ENCODE measurements at places on chromosomes 4 and X.

DNA sequence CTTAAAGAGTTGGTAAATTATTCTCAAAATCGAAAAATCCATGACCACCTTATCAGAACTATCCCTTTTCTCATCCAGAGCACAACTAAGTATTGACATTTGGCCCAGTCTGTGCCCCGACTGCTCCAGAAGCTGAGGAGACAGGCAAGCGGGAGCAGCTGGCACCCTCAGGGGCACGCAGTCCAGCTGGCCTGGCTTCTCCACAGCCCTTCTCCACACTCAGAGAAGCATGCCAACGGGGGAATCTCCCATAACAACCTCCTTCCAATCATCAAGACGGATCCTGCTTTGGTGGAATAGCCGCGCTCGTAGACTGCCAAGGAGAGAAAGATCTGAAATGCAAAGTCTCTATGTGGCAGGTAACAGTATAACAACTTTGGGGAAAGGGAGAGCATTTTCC is 85.4 kb downstream of the AFAP1 start:
- DNase-seq, result no peak

GRCh38 chr4:38154252-38154651 is 194.1 kb downstream of the PTTG2 start:
- DNase-seq, result no peak

DNA sequence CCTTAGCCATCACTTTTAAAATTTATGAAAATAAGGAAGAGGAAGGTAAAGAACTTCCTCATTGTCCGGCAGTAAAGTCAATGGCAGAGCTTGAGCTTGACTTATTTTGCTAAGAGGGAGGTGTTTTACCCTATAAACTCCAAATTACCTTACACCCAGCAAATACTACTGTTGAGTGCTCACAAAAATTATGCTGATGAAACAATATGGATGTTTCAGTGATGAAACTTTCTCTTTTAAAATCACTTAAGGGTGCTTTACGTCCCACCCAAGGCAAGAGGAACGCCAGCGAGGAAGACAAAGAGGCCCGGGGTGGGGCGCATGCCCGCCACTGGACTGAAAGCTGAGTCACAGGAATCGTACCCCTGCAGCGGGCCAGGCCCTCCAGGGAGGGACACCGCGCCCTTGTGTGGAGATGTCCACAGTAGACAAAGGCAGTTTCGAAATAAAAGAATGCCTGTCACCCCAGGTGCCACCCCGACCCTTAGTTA is 560 bp upstream of the TMSB4X start:
- no peak for DNase-seq

DNA sequence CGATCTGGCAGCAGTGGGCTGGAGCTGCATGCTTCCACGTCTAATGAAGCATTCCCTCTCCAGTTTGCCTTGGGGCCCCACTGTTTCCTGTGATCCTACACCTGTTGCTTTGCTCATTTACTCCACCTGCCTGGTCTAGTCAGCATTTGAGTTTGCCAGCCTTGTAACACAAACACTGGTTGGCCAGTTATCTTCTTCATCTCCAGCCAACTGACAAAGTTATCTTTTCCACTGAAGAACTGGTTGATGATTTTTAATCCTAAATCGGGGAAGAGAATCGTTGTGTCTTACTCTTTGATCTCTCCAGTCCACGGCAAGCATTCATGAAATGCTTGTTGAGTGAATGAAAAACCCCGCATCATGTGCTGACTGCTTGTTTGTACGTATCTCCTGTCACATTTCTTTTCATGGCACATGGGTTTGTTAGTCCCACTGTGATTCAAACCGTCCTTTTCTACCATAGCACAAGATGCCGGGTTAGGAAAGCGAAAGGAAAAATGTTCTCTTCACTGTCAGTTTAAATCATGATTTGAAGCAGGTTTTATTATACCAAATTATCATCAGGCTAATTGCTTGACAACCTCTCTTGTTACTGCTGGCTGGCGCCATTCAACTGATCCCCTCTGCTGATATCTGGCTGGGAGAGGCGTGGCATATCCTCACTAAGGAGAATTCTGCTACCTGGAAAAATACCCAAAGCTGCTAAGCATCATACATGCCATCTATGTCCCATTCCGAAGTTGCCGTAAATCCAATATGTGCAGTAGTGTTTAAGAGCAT is 144.8 kb downstream of the SHROOM3 start:
- DNase-seq, result no peak

GRCh38 chr4:154390324-154390723 is 101.3 kb downstream of the DCHS2 start:
- DNase-seq, result no peak

DNA sequence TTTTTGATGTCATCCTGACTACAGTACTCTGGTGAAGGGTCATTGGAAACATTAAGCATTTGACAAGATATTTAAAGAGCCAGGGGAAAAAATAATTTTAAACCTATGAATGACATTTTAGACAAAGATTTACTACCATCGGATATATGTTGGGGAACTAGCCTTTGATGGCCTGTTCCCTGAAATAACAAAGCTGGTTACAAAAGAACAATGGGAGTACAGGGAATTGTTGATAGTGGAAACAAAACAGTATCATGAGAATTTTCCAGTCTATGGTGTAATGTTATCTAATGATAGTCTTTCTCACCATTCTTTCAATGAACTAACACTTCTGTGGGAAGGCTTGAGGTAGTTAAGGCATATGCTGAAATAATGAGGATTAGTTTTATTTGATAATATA is 125.9 kb upstream of the KLHL4 start:
- no peak for DNase-seq

DNA sequence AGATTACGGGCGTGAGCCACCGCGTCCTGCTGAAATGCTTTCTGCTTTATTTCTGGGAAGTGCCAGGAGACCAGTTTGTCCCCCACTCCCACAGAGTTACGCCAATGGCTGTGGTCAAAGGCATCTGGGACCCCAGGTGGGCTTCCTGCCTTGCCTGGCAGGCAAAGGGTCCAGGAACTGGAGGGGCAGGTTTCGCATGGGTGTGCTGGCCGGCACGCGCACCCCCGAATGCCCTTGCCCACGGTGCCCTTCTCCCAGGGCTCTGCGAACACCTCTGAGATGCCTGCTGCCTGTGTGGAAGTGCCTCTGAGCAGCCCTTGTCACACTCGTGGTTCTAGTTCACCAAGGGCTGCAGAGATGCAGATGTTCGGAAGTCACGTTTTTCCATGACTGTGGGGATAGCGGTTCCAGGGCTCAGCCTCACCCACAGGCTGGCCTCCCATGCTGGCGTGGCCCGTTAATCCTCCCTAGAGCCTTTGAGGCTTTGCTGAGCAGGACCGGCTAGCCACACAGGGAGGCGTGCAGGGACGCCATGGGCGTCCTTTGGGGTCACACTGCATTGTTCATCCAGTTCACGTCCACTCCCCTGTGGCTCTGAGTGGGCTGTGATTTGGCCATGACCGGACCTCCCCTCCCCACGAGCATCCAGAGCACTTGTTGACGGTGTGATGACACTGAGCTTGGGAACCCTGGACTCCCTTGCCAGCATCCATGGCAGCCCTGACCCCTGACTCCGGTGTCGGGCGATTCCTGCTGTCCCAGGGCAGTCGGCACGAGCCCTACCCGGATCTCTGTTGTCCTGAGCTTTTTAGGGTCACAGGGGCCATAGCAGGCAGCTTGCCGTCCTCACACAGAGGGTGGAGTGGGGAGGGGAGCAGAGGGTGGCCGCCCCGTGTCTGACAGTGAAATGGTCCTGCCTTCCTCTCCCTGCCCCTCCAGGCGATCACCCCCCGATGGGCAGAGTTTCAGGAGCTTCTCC is 12.7 kb upstream of the ADD1 start:
- DNase-seq, result no peak

DNA sequence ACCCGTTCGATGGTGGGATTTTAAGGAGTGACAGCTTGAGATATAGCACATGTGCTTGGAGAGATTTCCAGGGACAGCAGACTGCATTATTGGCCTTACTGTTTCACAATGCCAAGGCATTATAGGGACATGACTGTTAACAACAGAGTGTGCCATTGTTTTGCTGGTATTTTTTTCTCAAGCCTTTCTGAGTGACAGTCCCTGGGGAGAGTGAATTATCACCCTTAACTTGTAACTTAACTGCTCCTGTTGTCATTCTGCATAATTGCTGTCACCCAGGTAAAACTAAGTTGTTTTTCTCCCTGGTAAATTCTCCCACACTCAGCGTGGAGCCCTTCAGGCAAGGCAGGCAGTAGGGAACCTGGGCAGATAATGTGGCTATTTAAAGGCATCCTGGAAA is 989.2 kb upstream of the LCORL start:
- no peak for DNase-seq

DNA sequence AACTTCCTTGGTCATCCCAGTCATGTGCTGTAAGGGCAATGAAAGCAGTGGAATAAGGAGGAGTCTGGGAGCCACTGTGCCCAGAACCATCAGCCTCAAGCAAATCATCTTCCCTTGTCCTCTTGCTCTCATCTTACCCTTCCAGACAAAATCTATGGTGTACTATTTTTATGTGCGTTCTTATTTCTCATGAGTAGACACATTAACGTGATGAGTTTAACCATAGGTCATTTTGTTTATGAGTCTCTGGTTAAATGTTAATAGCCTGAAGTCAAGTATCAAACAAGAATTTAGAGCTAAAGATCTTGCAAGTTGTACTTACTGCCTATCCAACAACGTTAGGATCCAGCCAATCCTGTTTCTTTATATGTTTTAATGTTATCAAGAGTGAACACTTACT is 495.3 kb downstream of the SPRY1 start:
- DNase-seq, result no peak

All from T-helper 1 cell (primary cell).